EL (cell line): ENCODE measurements at places on chromosomes 5 and 9.

GRCh38 chr9:121499427-121500164 is at the start of gene GGTA1:
GGTA1 (minus strand) TSS chr9:121499844; CDS start chr9:121467922, 31,922 bp downstream.
- peak; percentile 65 for DNase-seq

DNA sequence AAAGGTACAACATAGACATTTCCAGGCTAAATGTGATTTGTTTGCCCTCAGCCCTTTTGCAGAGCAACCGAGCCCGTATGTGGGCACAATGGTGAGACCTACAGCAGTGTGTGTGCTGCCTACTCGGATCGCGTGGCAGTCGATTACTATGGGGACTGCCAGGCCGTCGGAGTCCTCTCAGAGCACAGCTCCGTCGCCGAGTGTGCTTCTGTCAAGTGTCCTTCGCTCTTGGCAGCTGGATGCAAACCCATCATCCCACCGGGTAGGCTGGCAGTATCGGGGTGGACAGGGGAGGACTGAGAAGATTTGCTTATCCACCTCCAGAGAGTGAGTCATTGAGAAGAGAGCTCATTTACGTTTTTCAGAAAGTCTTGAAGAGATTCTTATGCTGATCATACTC is 17.8 kb upstream of the GLIPR2 start:
- no peak for DNase-seq

DNA sequence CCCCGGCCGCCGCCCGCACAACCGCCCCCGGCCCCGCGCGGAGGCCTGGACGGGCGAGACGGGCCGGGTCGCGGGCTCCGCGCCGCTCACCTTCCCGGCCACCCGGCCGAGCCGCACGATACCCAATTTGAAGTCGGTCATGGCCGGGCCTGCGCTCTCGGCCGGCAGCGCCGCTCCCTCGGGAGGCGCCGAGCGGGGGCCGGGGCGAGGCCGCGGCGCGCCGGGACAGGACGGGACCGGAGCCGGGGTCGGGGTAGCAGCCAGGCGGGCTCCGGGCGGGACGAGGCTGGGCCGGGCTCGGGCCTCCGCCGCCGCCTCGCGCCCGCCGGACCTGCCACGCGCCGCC is 216 bp downstream of the ZMYND19 start:
- no peak for DNase-seq

DNA sequence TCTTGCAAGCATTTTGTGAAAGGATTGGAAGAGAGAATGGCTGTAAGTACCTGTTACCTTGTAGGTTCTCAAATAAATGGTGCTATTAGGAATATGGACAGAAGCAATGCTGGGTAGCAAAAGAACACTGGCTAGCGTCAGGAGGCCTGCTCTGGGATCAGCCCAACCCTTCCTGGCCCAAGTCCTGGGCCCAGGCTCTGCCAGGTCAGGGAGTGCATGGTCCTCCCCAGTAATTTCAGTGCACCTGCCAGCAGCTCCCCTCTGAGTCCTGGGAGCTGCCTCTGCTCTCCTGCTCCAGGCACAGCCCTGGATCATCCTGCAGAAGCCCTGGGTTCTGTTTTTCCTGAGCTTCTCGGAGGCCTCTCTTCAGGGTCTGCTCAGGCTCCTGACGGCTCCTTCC is 89.5 kb upstream of the ARAP3 start:
- no peak for DNase-seq

GRCh38 chr5:32017692-32018367 is 156.3 kb downstream of the GOLPH3 start:
- DNase-seq = no peak

DNA sequence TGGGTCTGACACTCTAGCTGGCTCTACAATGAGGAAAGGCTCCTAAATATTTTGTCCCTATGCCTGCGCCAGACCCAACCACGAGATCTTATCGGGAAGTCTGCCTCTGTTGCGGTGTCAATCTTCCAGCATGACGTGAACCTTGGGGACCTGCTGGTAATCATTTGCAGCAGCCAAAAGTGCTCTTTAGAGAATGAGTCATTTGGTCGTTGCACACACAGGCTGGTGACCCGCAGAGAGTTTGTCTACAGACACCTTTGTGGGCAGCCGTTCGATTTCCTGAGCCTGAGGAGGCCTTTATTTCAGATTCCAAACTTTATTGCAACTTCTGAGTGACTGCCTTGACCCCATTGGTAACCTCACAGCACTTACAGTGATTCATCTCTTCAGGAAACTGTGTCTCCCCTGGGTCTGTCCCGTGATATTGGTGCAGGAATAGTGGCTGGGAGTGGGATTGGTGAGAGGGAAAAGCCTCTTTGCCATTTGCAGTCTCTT is 326.1 kb downstream of the NSG2 start:
- peak; percentile 80 for DNase-seq

DNA sequence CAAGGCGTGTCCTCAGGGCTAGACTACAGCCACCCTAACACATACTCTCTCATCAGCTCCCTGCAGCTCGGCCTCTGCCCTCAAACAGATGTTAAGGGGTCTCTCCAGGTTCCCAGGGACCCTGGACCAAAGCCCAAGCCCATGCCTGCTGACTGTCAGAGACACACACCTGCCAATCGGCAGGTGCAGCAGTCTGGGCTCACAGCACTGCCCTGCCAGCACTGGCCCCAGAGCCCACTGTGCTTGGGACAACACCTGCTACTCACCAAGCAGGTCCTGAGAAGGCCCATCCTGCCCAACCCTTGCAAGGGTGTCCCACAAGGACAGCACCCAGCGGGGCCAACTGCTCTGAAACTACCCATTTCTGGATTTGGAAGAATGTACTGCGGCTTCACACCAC is 20.2 kb upstream of the ZDHHC11 start:
- DNase-seq = no peak
